Hippocampal formation (tissue), 2 donors: ENCODE measurements at places on chromosomes 3 and 15.

GRCh38 chr15:26729030-26729429 lies 43.8 kb downstream of the GABRB3 start:
- DNase-seq: no peak

DNA sequence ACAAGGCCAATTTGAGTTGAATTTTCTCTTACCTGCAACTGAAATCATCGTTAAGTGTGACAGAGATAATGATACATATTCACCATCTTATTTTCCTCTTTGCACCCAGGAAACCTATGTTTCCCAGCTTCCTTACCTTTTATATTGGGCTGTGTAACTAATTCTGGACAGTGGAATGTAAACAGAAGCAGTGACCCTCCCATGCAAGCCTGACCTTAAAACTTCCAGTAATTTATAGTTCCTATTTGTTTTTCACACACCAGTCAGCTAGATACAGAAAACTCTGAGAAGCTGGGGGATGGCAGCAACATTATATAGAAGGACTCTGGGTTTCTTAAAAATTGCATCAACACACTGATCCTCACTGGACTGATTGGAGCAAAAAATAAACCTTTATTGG lies 4.5 kb upstream of the ZNF280D start:
- DNase-seq: no peak

DNA sequence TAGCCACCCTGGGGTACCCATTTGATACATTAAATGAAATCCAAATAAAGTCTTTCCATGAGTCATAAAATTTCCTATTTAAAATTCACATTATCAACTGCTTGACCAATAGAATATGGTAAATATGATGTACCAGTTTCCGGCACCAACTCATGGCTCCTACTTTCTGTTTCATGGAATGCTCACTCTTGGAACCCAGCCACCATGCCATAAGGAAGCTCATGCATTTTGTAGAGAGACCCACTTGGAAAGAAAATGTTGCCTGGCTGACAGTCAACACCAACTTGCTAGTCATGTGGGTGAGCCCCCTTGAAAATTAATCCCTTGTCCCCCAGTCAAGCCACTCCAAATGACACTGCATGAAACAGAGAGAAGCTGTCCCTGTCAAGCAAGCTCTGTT lies 57.2 kb downstream of the WWTR1 start:
- no peak for DNase-seq

- DNase-seq: peak; percentile 34
These were observed 7.1 kb downstream of the CPN2 start for GRCh38 chr3:194344012-194344411.

- DNase-seq: no peak
These were observed 15.9 kb upstream of the UMPS start for GRCh38 chr3:124714223-124714853.

- DNase-seq: no peak
These were observed 131.0 kb upstream of the NR2E3 start for GRCh38 chr15:71679223-71679792.

GRCh38 chr3:137694836-137695235 lies 69.3 kb upstream of the SOX14 start:
- no peak for DNase-seq

DNA sequence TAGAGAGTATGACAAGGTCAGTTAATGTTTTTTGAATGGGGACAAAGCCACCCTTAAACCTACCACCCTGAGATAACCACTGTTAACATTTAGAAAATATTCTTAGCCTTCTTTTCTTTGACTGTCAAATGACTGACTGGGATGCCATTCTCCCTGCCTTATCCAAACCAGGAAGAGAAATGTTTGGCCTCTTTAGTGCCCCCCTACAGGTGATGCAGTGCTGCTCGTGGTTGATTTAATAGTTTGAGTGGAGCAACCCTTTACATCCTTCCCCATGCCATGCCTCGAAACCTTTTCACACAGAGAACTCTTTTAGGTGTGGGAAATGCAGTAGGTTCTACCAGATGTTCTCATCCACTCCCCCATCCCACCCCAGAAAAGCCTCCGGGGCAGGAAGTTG lies 38.7 kb upstream of the UMPS start:
- no peak for DNase-seq

DNA sequence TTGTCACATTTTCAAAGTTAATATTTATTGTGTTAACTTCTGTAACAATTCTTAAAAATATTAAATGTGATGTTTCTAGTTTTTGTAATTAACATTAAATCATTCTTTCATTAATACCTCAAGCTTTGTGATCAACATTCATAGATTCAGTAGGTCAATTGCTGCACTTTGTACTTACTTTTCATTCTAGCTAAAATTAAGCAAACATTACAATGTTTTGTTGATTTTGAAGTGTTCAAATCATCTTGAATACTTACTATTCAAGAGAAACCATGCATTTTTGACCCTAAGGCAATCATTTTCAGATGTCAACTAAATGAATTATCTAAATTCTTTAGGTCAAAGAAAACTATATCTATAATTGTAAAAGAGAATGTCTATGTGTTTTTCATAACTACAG lies 933.1 kb downstream of the NAALADL2 start:
- DNase-seq: no peak

DNA sequence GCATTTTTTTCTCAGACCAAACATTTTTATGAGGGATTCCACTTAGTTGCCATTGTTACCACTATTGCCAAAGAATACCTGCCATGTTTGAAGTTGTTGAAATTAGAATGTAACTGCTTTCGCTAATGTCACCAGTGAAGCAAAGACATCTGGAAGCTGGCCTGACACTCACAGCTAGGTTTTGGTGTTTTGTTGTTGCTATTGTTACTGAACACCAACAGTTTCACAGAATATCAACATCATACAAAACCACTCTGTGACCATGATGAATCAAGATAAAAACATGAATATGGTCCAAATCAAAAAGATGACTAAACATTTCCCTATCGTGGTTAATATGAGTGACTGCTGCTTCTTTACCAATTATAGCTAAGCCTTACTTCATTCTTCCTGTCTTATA lies 6.9 kb upstream of the CFAP20DC start:
- DNase-seq: no peak

GRCh38 chr15:27081676-27082418 lies 110.9 kb downstream of the GABRG3 start:
- no peak for DNase-seq

DNA sequence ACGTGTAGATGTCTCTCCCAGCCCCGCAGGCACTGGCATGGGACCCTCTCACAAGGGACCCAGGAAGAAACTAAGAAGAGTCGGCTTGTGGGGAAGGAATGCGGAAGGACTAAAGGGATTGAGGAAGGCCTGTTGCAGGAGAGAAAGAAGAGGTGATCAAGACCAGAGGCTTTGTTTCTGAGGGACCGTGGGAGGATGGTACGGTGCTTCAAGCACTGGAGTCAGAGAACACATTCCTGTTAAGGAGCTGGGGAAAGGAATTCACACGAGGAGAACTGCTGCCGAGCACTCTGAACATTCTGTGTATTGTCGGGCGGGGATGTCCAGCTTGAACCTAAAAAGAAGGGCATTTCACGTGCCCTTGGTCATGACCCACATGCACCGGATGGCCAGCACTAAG lies 91.4 kb downstream of the TAMM41 start:
- no peak for DNase-seq

DNA sequence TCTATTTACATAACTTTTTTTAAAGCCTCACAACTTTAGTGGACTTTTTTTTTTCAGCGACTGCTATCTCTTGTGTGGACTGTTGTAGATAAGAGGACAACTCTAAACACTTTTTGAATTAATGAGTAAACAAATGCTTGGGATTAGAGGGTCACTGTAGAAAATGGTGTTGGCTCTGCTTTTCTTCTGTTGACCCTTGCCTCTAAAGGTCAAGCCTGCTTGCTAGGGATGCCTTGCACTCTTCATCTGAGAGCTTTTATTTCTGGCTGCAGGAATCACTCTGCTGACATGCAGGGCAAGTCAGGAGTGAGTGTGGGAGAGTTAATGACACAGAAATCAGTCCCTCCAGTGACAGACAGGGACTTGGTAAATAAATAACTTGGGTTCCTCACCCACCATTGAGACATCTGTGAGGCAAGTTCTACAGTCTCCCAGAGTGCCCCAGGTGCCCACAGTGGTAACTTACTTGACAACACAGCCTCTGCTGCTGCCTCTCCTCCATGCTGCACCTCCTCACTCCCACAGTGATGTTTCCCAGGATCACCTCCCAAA lies 390.1 kb downstream of the IL20RB start:
- DNase-seq: no peak

GRCh38 chr3:131218196-131218595 lies 163.4 kb upstream of the NUDT16 start:
- DNase-seq: no peak

DNA sequence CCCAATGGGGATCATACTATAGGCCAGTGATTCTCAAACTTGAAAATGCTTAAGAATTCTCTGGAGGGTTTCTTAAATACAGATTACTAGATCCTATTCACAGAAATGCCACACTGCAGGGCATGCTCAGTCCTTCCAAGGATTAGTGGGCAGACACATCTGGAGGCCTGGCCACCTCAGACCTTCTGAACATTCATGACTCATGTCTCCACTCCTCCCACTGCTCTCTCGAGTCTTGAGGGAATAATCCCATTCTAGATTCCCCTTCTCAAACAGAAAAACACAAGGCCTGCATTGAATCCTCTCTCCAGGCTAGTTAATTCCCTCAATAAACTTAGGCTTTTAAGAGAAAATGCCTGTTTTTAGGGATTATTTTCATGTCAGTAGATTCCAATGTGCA lies 22.1 kb downstream of the ZNF621 start:
- no peak for DNase-seq

GRCh38 chr3:82033186-82033585 lies 271.7 kb upstream of the GBE1 start:
- DNase-seq: no peak

- no peak for DNase-seq
These were observed 7.0 kb downstream of the ZNF445 start for GRCh38 chr3:44470430-44470829.

- DNase-seq: no peak
These were observed 23.6 kb downstream of the SPTSSB start for GRCh38 chr3:161347726-161348125.

GRCh38 chr3:170499562-170500156 lies 81.0 kb downstream of the CLDN11 start:
- peak; percentile 41 for DNase-seq

DNA sequence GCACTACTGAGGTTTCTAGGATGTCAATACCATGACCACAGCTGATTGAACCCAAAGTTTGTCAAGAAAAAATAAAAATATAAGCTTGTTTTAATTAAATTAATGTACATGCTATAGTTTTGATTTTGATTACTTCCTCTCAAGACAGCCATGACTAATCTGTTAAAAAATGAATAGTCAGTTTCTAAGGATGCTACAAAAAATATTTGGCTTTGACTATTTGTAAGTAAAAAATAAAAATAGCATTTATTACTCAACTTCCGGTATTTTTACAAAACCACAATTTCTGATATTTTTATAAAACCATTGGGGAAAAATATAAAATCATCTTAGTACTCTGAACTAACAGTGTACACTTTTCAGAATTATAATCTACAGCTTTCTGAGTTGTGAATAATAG lies 12.1 kb upstream of the TEX9 start:
- no peak for DNase-seq

GRCh38 chr3:63950698-63951097 lies 38.5 kb upstream of the SCAANT1 start:
- DNase-seq: no peak

- DNase-seq: no peak
These were observed 719.9 kb downstream of the CADM2 start for GRCh38 chr3:85678713-85679112.

DNA sequence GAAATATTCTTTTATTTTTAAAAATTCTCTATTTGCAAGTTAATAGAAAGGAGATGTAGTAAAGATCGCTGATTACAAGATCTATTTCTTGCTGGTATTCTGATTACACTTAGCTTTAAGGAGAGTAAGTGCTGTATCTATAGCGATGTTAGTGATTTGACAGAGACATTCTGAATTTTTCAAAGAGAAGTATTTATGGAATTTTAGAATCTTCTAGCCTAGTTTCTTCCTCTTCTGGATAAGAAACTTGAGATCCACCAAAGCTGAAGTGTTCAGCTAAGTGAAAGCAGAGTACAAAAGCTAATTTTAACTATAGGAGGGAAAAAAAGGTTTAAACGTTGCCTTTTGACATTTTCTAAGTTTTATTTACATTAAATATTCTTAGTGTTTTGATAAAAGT lies 72.1 kb upstream of the RARB start:
- DNase-seq: no peak

DNA sequence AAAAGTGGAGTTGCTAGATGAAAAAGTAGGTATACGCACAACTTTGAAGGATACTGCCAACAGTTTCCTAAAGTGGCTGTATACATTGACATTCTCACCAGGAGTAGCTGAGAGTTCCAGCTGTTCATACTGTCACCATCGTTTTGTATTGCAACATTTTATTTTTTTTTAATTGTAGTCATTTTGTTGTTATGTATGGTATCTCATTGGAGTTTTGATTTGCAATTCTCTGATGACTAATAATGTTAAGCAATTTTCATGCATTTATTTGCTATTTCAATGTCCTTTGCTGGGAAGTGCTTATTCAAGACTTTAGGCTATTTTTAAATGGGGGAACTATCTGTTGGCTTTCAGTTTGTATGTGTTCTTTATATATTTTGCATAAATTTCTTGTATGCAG lies 185.1 kb upstream of the TGFBR2 start:
- DNase-seq: no peak

GRCh38 chr3:35744419-35744818 lies 105.1 kb downstream of the ARPP21 start:
- no peak for DNase-seq

DNA sequence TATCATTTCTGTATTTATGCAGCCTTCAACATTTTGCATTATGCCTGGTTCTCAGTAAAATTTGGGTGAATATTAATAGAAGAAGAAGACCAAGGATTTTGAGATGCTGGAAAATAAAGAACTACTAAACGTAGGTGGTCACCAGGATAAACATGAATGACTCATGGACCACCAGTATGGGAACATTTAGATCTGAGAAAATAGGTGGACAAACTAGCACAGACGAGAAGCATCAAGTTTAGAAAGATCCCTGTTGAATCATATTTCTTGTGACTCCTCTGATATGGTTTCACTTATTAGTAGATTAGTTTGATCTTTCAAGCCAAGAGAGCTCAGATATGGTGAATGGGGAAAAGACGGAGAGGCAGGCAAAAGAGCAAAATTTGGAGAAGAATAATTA lies 97.9 kb downstream of the RAP2B start:
- no peak for DNase-seq

DNA sequence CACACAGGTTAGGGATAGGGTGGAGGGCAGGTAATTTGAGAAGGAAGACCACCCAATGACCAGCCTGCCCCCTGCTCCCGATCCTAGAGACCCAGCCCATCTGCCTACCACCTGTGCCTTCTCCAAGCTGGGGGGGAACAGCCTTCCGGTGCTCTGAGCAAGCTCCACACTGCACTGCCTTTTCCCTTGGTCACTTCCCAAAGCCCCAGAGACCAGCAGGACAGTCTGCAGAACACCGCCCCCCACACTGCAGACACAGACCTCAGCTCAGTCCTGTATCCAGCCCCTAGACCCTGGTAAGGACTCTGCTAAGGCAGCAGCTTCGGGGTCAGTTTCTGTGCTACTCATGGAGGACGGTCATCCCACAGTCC lies 156.9 kb downstream of the MEGF11 start:
- DNase-seq: no peak

GRCh38 chr3:63513791-63514190 lies 138.7 kb upstream of the SNTN start:
- no peak for DNase-seq

- DNase-seq: no peak
These were observed 191.6 kb upstream of the STT3B start for GRCh38 chr3:31341130-31341529.
